ENCODE measurements at places on chromosomes 2 and 18.

DNA sequence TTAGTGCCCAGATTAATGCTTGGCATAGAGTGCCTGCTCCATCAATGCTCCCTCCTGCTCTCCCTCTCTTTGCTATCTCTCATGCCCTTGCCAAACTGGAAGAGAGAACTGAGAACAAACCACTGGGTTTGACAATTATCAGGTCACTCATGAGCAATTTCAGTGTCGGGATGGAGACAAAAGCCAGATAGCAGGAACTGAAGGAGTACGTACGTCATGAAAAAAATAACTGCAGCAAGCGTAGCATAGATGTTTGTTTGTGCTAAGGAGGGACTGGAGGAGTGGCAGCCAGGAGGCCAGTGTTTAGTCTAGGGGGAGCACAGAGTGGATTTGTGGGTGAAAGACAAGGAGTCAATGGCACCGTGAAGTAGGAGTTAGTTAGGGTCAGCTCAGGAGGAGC is 113.3 kb downstream of the POLE4 start:
- no peak for DNase-seq

- peak; percentile 62 for DNase-seq
Observed at GRCh38 chr18:63994783-63995399, 25.0 kb downstream of the SERPINB8 start.

- no peak for DNase-seq
Observed at GRCh38 chr2:128394007-128394730, 75.5 kb upstream of the HS6ST1 start.

DNA sequence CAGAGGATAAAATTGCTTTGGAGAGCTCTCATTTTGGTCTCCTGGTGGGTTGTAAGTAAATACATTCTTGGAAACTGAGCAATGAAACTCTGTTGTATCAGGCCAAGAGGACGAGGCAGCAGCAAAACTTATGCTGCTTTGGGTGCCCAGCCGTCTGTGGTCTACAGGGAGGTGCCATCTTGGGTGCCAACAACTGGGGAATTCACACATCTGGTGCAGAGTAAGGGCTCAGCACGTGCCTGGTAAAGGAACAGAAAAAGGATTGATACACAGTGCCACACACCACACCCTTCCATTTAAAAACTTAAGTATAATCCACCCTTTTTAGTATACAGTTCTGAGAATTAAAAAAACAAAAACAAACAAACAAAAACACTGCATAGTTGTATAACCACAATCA is 221.9 kb downstream of the TSN start:
- DNase-seq = no peak

- DNase-seq = no peak
Observed at GRCh38 chr2:214019973-214020345, 390.9 kb upstream of the VWC2L start.

- no peak for DNase-seq
Observed at GRCh38 chr2:70926042-70926441, 9.7 kb upstream of the ATP6V1B1 start.

DNA sequence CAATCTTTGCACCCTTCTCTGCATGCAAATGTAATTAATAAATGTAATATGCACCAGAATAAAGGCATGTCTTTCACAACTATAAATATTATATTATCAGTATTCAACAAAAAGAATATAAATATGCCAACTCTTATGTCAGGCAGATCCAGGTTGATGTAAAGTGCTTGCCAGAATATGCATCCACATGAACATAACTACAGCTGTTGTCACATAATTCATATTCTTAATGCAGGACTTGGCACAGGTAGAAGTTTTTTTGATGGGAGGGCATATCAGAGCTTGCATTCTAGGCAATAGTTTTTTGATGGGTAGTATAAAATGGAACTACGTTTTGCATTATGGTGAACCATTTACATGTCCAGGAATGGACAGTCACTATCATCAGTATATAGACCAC is 544.3 kb downstream of the ZNF804A start:
- DNase-seq = no peak

DNA sequence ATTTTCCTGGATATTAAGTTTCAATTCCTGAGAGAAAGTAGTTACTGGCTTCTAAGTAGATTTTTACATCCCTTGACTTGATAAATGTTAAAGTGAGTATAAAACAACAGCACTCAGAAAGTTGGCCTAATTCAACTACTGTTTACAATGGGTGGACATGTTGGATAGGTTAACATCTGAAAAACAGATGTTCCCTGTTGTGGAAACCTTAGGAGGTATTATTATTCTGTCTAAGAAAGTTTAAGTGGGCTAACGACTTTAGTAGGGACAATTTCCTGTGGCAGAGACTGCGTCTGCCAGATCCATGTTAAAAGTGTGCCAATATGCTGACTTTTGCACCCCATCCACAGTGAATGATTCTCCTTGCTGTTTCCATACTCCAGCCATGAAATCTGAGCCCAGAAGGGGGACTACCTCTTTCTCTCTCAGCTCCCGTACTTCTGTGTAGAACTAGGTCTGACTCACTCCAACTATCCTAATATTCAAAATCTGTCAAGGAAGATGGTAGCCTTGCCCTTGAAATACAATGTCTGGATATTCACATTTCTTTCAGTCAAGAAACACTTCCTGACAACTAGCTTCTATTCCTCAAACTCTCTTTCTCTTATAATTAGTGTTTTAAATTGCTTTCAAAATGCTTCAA is 327.5 kb upstream of the HNRNPA3 start:
- no peak for DNase-seq

DNA sequence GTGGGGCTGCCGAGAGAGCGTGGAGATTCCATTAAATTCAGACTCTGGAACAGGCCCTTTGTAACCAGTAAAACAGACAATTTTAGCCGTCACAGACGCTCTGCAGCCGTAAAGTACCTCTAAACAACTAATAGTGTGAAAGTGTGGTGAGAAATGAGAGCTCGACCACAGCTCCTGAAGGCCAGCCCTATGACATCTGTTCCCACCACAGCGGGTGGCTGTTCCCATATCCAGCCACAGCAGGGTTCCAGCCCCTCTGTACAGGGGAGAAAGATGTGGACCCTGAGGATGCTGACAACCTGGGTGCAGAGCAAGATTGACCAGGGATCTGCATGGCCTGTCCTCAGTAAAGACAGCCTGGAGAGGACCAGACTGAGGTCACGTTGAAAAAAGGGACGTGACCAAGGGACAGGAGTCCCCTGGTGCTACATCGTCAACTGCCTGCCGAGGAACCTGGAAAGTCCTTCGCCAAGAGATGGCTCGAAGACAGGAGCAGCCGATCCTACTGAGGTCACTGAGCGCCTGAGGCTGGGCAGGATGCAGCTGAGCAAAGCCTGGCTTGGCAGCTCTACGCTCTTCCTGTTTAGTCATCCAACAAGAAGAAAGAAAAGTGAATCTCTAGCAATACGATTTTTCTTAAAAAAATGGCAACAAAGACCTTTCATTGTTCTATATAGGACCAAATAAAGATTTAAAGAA is 831.7 kb downstream of the RNF144A start:
- DNase-seq = no peak

DNA sequence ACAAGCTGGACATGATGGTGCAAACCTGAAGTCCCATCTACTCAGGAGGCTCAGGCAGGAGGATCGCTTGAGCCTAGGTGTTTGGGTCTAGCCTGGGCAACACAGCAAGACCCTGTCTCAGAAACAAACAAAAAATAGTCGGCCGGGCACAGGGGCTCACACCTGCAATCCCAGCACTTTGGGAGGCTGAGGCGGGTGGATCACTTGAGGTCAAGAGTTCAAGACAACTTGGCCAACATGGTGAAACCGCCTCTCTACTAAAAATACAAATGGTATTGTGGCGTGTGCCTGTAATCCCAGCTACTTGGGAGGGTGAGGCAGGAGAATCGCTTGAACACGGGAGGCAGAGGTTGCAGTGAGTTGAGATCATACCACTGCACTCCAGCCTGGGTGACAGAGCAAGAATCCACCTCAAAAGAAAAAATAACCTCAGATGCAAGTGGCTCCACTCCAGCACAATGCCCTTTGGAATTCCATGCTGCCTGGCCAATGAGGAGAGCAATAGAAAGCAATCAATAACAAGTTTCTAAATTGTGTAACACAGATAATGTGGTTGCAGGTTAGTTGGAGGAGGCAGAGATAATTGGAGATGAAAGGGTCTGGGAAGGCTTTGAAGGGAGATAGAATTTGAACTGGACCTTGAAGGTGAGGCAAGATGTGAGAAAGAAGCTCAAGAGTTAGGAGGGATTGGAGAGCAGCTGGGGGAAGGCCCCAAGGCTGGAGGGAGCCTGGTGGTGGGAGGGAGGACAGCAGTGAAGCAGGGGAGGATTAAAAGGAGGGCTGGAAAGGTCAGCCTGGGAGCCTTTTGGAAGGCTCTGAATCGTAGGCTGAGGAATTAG is 6.0 kb downstream of the TTC31 start:
- DNase-seq = no peak

DNA sequence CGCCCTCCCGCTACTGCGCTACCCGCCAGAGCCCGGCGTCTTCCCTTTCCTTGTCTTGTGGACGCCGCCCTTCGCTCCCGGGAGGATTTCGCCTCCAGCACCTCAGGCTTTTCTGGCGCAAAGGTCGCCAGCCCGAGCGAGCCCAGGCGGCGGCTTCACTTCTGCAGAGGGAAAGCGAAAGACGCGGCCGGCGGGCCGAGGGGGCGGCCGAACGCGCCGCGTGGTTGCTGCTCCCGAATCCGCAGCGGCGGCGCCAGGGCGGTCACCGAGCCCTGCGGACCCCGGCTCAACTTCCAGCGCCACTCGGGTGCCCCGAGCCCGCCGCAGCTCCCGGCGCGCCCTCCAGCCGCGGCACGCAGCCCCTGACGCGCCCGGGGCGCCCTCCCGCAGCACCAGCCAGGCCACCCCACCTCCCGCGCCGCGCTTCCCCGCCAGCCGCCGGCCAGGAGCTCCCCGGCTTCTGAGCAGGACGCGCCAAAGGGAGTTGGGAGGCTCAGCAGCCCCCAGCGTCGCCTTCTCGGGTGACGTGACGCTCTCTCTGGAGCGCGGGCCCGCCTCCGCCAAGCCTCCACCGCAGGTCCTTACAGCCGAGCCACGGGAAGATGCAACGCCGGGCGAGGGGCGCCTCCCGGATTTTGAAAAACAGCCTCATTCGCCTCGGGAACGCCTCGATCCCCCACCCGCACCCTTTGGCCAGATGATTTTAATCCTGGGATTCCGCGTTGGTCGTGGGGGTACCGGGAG is 84.9 kb upstream of the EPB41L3 start:
- no peak for DNase-seq

GRCh38 chr2:169362118-169362893 is at the start of gene LRP2:
LRP2 (minus strand) TSS chr2:169362534; CDS start chr2:169362399, 135 bp downstream.
- DNase-seq = no peak

DNA sequence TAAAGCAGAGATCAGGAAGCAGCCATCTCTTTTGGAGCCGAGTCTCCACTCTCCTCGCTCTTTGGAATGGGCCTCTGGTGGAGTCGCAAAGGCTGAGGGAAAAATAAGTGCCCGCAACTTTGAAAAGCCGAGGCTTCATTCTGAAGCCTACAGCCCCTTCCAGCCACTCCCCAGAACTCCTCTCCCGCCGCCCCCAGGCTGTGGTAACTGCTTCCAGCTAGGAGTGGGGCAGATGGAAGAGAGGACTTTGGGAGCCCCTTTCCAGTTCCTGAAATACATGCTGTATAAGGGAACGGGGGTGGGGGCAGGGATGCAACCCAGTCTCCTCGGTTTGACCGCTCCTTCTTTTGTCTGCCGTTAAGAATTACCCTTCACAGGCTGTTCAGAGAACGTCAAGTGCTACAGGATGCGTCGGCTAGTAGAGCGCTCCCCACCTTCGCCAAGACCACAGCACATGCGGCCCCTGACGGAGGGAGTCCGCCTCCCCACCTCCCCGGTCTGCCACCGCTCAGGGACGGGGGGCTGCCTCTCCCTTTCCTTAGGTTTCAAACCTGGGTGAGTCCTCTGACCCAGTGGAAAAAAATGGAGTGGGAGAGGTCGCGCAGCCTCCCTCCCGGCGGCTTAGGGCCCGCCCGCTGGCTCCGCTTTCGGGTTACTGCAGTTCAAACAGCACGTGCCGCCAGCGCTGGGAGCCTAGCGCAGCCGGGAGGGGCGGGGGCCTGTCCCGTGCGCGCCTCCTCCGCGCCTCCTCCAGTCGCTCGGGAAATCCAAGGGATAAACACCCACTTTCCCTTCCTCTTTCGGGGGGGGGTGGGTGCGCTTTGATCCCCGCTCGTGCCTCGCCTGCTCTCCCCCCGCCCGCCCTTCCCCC is 4.9 kb downstream of the CYP26B1 start:
- no peak for DNase-seq

DNA sequence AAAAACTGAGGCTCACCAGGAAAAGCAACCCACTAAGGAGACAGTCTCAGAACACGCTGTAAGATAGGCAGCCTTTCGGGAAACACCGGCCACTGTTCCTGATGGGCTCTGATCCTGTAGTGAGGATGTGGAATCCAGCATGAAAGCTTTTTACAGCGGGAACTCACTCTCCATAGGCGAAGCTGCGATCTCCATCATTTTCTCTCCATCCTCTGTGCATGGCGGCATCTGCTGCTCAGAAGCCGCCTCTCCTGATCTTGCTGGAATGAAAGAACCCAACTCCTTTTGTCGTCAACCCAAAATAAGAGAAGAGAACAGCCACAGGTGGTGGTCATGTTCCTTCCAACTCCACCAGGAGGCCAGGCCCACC is 49.9 kb downstream of the TMEM18 start:
- no peak for DNase-seq

DNA sequence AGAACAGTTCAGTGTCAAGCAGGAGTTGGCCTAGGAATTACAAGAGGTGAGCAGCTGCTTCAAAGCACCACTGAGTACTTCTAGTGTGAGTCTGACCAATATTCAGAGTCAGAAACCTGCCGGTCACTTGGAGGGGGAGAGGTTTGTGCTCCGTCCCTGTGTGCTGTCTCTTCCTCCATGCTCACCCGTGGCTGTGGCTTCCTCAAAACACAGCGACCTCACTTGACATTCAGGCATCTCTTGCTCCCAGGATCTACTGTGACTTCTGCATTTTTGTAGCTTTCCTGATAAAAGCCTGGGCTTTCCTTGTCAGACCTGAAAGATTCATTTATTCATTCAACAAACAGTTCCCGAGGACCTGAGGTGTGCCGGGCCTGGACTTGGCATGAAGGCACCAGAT is 32.9 kb downstream of the TPRKB start:
- no peak for DNase-seq

- peak; percentile 7 for DNase-seq
Observed at GRCh38 chr2:77484026-77484425, 38.1 kb downstream of the LRRTM4 start.

- no peak for DNase-seq
Observed at GRCh38 chr18:37235583-37235982, 330.0 kb downstream of the CELF4 start.

- no peak for DNase-seq
Observed at GRCh38 chr2:165196411-165196810, 7.4 kb downstream of the SCN3A start.

GRCh38 chr2:230809677-230810251 is 55.0 kb upstream of the ITM2C start:
- DNase-seq = no peak

- DNase-seq = no peak
Observed at GRCh38 chr2:112493858-112494648, 12.1 kb downstream of the TTL start.

- no peak for DNase-seq
Observed at GRCh38 chr2:54546518-54546917, 90.4 kb downstream of the SPTBN1 start.

- DNase-seq = no peak
Observed at GRCh38 chr18:39162013-39162827, 1596.6 kb upstream of the CELF4 start.

Measured in Jurkat, Clone E6-1 (cell line).